Colonic mucosa (tissue), 4 donors: ENCODE measurements at places on chromosomes 7 and 10. TPM values are rescaled to one million over a fixed set of nuclear protein-coding genes. Genes with fewer than 3 reads are reported as not detected.
A peak's percentile ranks its signal among the peaks of the same experiment; 100 is the strongest.

The TMEM213 gene
- not detected for total RNA-seq

The PLXDC2 gene
- 12.5 TPM for total RNA-seq

The GSTO2 gene
- 12.8 TPM for total RNA-seq

The PTPRZ1 gene
- 1.2 TPM for total RNA-seq

GRCh38 chr10:124288486-124288885 is 130.2 kb downstream of the OAT start:
- no peak for DNase-seq
- H3K36me3 ChIP-seq = no peaks in the 10 kb centered on the region
- H3K4me3 ChIP-seq = no peak overlapping the region
- H3K4me1 ChIP-seq = no peaks in the 10 kb centered on the region

DNA sequence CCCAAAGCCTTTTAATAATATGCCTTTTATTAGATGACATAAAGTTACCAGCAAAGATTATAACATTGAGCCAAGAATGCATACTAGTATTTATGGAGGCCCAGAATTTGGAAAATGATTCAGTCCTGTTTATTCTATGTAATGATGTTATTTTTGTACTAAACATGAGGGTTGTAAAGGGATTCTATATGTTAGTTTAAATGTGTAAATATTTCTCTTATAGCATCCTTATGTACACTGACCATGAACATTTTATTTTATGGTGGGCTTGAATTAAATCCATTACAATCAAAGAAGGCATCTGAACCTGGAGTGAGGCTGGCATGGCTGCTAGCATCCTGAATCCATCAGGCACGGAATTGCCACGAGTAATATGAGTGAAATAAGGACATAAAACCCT is 80.2 kb downstream of the RAB18 start:
- H3K4me3 ChIP-seq = no peak overlapping the region
- no peak overlapping the region for H3K27ac ChIP-seq
- H3K36me3 ChIP-seq = no peaks in the 10 kb centered on the region

- no peaks in the 10 kb centered on the region for H3K27me3 ChIP-seq
- H3K36me3 ChIP-seq = peaks cover 17% of the 10 kb centered on the region
- no peak overlapping the region for H3K27ac ChIP-seq
- peak; percentile 68 for DNase-seq
These were observed 48.6 kb upstream of the PPIF start for GRCh38 chr10:79298403-79299244.

GRCh38 chr10:43236176-43236850 is 30.6 kb downstream of the RASGEF1A start:
- H3K27me3 ChIP-seq = no peaks in the 10 kb centered on the region
- DNase-seq = no peak
- no peaks in the 10 kb centered on the region for H3K4me1 ChIP-seq
- no peak overlapping the region for H3K4me3 ChIP-seq

- no peaks in the 10 kb centered on the region for H3K36me3 ChIP-seq
- H3K4me3 ChIP-seq = no peak overlapping the region
- no peaks in the 10 kb centered on the region for H3K27me3 ChIP-seq
- DNase-seq = no peak
- H3K4me1 ChIP-seq = no peaks in the 10 kb centered on the region
These were observed 120.6 kb downstream of the SLIT1 start for GRCh38 chr10:97065128-97065527.

GRCh38 chr10:1202343-1202742 is 146.2 kb downstream of the WDR37 start:
- H3K4me3 ChIP-seq = no peak overlapping the region
- no peaks in the 10 kb centered on the region for H3K36me3 ChIP-seq
- H3K27ac ChIP-seq = no peak overlapping the region

DNA sequence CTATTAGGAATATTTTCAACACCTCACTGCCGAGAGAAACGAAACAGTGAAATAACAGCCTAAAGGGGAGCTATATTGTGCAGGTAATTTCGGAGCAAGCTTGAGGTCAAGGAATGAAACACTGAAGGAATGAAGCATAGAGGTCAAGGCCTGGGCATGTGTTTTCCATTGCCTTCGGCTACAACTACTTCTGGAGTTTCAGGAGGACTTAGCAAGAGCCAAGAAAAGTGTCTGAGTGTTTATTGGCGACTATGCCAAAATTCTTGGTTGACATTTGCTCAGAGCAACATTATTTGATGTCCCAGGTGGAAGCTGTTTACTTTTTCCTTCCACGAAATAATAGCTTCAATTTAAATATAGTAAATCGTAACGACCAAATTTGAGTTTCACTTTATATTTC is 89.6 kb upstream of the IFRD1 start:
- H3K4me1 ChIP-seq = no peaks in the 10 kb centered on the region
- no peak for DNase-seq
- no peak overlapping the region for H3K4me3 ChIP-seq
- H3K36me3 ChIP-seq = no peaks in the 10 kb centered on the region

GRCh38 chr7:42978496-42978895 is 46.3 kb downstream of the MRPL32 start:
- no peaks in the 10 kb centered on the region for H3K27me3 ChIP-seq
- H3K27ac ChIP-seq = no peak overlapping the region
- H3K4me3 ChIP-seq = no peak overlapping the region
- H3K36me3 ChIP-seq = no peaks in the 10 kb centered on the region
- no peaks in the 10 kb centered on the region for H3K4me1 ChIP-seq
- DNase-seq = no peak

- DNase-seq = no peak
- H3K4me1 ChIP-seq = no peaks in the 10 kb centered on the region
- H3K27ac ChIP-seq = no peak within 1 kb of the TSS
- H3K27me3 ChIP-seq = peaks cover 16% of the 10 kb centered on the region
These were observed at the start of gene KCND2 for GRCh38 chr7:120272701-120273475. Gene KCND2 (plus strand): TSS chr7:120273175.

GRCh38 chr7:2271273-2272026 is 29.4 kb downstream of the NUDT1 start:
- H3K27me3 ChIP-seq = no peaks in the 10 kb centered on the region
- DNase-seq = no peak
- no peak overlapping the region for H3K4me3 ChIP-seq
- H3K36me3 ChIP-seq = no peaks in the 10 kb centered on the region
- no peaks in the 10 kb centered on the region for H3K4me1 ChIP-seq

- no peak for DNase-seq
- peak overlapping the region; percentile 52 for H3K4me3 ChIP-seq
- peak overlapping the region; percentile 100 for H3K27ac ChIP-seq
- H3K4me1 ChIP-seq = peaks cover 22% of the 10 kb centered on the region
- H3K36me3 ChIP-seq = no peaks in the 10 kb centered on the region
These were observed 3.2 kb downstream of the MAFK start for GRCh38 chr7:1533547-1534329.

GRCh38 chr10:122286867-122287266 is 15.8 kb downstream of the BTBD16 start:
- H3K4me3 ChIP-seq = no peak overlapping the region
- H3K27me3 ChIP-seq = no peaks in the 10 kb centered on the region
- H3K4me1 ChIP-seq = no peaks in the 10 kb centered on the region
- DNase-seq = no peak

DNA sequence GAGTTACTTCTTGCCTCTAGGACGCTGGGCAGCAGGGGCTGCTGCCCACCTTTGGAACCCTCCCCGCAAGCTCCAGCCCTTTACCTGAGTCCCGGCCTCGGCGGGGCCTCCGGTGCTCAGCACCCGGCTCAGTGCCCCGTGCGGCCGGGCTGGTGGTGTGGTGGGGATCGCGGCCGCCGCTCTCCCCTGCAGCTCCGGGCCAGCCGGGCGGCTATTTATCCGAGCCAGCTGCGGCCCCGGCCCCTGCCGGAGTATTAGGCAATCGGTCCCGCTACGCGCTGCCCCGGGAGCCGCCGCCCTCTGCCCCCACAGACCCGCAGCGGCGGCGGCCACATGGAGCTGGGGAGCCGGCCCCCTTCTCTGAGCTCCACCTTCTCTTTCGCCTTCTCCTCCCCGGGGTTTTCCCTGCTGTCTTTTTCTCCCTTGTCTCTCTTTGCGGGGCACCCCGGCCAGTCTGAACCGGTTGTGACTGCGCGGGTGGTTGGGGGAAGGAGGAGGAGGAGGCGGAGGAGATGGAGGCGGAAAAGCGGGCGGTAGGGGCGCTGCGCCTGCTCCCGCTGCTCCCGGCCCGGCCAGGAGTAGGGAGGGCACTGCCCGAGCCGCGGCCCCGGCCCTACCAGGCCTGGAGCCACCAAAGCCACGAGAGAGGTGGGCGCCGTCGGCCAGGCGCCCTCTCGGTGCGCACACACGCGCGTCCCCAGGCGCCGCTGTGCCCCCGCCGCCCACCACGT is at the start of gene SLC16A9:
Gene SLC16A9 (minus strand): TSS at position 456 of the 731 bp plus-strand sequence. CDS start 25,559 bp downstream, outside the sequence.
- no peaks in the 10 kb centered on the region for H3K27me3 ChIP-seq
- no peaks in the 10 kb centered on the region for H3K4me1 ChIP-seq
- H3K36me3 ChIP-seq = no peaks in the 10 kb centered on the region
- peak; percentile 86 for DNase-seq
- H3K4me3 ChIP-seq = peak within 1 kb of the TSS; percentile 63

DNA sequence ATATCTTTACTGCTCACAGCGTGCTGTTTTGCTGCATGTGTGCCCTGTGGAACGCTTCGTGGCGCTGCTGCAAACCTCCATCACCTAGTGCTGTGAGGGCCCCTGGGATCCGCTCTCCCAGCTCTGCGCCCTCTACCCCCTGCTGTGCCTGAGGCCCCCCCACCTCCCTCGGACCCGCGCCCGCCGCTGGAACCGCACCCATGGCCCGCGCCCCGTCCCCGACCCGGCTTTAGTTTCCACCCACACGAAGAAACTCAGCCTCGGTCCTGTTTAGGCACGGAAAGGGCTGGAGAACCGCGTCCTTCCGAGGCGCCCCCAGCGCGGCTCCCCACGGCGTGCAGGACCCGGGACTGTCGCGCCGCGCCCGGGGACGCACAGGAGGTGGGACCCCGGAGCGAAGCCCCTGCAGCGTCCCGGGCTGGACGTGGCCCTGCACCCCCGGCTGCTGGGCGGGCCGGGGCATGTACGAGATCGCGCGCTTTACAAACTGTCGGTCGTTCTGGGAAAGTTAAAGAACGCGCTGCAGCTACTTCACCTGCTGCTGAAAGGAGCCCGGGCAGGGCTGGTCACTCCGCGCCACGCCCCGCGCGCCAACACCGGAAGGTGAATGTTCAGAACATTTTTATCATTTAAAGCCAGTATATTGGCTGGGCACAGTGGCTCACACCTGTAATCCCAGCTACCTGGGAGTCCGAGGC is 54.3 kb downstream of the BMS1 start:
- no peaks in the 10 kb centered on the region for H3K4me1 ChIP-seq
- peak overlapping the region; percentile 35 for H3K4me3 ChIP-seq
- no peaks in the 10 kb centered on the region for H3K36me3 ChIP-seq
- peaks cover 5% of the 10 kb centered on the region for H3K27me3 ChIP-seq

DNA sequence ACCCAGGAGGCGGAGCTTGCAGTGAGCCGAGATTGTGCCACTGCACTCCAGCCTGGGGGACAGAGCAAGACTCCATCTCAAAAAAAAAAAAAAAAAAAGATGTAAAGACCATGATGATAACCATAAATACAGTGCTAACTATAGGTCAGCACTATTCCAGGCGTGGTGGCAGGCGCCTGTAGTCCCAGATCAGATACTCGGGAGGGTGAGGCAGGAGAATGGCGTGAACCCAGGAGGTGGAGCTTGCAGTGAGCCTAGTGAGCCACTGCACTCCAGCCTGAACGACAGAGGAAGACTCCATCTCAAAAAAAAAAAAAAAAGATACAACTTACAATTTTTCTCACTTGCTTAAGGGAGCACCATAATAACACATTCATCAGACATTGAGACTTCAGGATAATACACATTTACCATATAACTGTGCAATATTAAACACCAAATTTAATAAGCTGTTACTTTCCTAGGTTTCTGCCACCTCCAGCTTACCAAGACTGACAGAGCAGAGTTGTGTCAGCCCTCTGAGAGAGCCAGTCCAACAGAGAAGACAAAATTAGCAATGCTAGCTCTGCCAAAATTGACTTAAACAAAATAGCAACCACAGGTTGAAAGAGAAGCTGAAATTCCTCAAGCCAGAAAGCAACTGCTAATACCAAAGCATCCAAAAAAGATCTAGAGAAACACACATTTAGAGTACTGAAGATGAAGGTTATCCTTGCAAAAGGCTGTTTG is 8.2 kb downstream of the DNA2 start:
- no peak for DNase-seq
- H3K27ac ChIP-seq = no peak overlapping the region
- no peaks in the 10 kb centered on the region for H3K36me3 ChIP-seq
- no peak overlapping the region for H3K4me3 ChIP-seq
- H3K27me3 ChIP-seq = no peaks in the 10 kb centered on the region
- H3K4me1 ChIP-seq = no peaks in the 10 kb centered on the region

- no peaks in the 10 kb centered on the region for H3K36me3 ChIP-seq
- no peak overlapping the region for H3K27ac ChIP-seq
- no peaks in the 10 kb centered on the region for H3K4me1 ChIP-seq
- no peak overlapping the region for H3K4me3 ChIP-seq
These were observed 25.5 kb upstream of the AMZ1 start for GRCh38 chr7:2662273-2663120.

- H3K4me1 ChIP-seq = peaks cover 6% of the 10 kb centered on the region
- no peak overlapping the region for H3K27ac ChIP-seq
- no peaks in the 10 kb centered on the region for H3K36me3 ChIP-seq
- DNase-seq = no peak
These were observed 109.3 kb upstream of the RHEB start for GRCh38 chr7:151628846-151629604.

GRCh38 chr7:118152654-118153053 is 31.3 kb upstream of the LSM8 start:
- no peak overlapping the region for H3K4me3 ChIP-seq
- no peak for DNase-seq
- no peaks in the 10 kb centered on the region for H3K36me3 ChIP-seq
- no peaks in the 10 kb centered on the region for H3K27me3 ChIP-seq
- no peak overlapping the region for H3K27ac ChIP-seq
- no peaks in the 10 kb centered on the region for H3K4me1 ChIP-seq

GRCh38 chr7:22945584-22945983 is 68.3 kb downstream of the HYCC1 start:
- H3K4me1 ChIP-seq = no peaks in the 10 kb centered on the region
- no peak overlapping the region for H3K27ac ChIP-seq
- no peaks in the 10 kb centered on the region for H3K36me3 ChIP-seq
- DNase-seq = no peak

DNA sequence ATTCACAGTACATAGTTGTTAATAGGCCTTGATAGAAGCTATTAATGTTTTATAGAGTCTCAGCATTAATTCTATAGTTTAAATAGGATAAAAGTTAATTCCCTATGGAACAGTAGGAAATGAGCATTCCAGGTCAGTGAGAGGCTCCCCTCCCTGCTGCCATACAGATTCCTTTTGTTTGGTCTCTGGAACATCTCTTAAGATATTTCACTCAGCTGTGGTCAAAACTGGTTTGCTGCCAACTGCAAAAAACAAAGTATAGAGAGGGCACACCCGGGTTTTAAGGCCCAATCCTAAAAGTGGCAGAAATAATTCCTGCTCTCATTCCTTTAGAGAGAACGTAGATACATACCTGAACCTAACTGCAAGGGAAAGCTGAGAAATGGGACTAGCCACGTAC is 51.3 kb downstream of the MDFIC start:
- H3K27me3 ChIP-seq = no peaks in the 10 kb centered on the region
- H3K36me3 ChIP-seq = no peaks in the 10 kb centered on the region
- no peaks in the 10 kb centered on the region for H3K4me1 ChIP-seq
- no peak for DNase-seq
- H3K4me3 ChIP-seq = no peak overlapping the region
- H3K27ac ChIP-seq = no peak overlapping the region

GRCh38 chr7:45663167-45663921 is 89.2 kb downstream of the ADCY1 start:
- no peak overlapping the region for H3K27ac ChIP-seq
- H3K4me3 ChIP-seq = no peak overlapping the region
- no peaks in the 10 kb centered on the region for H3K36me3 ChIP-seq
- H3K4me1 ChIP-seq = no peaks in the 10 kb centered on the region
